ENCODE measurements at places on chromosomes 7 and 10.

- DNase-seq = no peak
Measured at GRCh38 chr7:49112222-49112621, 187.9 kb downstream of the CDC14C start.

DNA sequence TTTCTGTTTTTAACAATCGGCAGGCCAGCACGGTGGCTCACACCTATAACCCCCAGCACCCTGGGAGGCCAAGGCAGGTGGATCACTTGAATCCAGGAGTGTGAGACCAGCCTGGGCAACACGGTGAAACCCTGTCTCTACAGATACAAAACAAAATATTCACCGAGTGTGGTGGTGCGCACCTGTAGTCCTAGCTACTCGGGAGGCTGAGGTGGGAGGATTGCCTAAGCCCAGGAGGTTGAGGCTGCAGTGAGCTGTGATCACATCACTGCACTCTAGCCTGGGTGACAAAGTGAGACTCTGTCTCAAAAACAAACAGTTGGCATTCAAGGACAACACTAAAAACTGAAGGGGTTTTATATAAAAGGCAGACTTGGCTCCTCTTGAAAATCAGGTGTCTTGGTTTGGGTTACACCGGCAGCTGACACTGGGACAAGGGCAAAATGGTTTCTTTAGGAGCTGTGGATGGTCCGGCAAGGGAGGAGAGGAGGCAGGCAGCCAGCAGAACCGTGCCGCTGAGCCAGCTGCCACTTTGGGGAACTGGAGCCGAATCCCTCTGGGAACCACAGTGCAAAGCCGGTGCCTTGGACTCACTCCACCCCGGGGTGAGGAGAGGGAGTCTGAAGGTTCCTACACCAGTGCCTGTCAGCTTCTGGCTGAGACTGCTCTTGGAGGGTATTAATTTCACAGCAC lies 52.6 kb downstream of the CHST3 start:
- DNase-seq = no peak

DNA sequence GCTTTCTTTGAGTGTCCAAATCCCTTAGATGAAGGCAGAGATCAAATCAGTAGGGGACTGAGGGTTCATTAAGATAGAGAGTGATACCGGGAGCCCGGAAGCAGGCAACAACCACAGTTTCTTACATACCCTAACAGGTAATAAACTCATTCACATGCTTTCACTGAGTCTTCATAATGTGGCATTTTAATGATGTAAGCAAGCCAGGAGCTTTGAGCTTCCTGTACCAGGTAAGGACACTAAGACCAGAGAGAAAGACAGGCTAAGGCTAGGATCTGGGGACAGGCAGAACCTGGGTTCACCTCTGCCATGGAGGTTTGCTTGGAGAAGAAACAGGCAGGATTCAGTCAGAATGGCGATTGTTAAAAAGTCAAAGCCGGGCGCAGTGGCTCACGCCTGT lies 618.3 kb downstream of the GALNT17 start:
- no peak for DNase-seq

DNA sequence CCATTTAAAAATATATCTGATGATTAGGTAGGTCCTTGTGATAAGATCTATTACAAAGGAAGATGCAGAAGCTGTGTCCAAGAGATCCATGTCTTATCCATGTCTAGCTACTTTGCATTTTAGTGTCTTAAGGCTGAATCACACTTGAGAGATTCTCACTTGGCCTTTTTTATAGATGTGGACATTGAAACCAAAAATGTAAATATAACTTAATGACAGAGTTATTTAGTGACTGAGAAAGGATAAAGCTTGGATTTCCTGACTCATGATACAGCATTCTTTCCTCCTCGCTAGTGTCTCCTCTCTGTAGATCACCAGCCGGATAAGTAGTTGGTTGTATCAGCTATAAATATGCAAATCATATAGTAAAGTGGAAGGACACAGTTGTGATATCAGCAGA lies 23.3 kb downstream of the INHBA start:
- DNase-seq = no peak

GRCh38 chr7:15687546-15688278 lies 1.2 kb upstream of the MEOX2 start:
- no peak for DNase-seq

DNA sequence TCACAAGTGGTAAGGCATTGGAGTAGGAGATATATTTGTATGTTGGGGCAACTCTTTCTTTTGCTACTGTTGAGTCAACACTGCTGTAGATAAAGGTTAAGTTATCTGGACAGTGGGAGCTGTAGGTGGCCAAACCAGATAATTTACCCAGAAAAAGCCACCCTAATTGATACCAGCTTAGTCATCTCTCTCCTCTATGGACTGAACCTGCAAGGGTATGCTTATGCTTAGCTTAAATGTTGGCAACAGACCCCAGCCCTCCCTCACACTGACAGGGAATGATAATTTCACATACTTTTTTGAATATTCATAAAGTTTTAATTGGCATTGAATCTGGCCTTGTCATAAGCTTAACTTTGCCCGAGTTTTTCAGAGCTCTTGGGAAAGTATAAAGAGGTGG lies 66.3 kb downstream of the CREB5 start:
- no peak for DNase-seq

- no peak for DNase-seq
Measured at GRCh38 chr7:111865430-111865829, 303.1 kb upstream of the IMMP2L start.

- no peak for DNase-seq
Measured at GRCh38 chr7:23247603-23248335, 1.2 kb downstream of the GPNMB start.

- DNase-seq = no peak
Measured at GRCh38 chr10:68362590-68362989, 29.9 kb upstream of the PBLD start.

DNA sequence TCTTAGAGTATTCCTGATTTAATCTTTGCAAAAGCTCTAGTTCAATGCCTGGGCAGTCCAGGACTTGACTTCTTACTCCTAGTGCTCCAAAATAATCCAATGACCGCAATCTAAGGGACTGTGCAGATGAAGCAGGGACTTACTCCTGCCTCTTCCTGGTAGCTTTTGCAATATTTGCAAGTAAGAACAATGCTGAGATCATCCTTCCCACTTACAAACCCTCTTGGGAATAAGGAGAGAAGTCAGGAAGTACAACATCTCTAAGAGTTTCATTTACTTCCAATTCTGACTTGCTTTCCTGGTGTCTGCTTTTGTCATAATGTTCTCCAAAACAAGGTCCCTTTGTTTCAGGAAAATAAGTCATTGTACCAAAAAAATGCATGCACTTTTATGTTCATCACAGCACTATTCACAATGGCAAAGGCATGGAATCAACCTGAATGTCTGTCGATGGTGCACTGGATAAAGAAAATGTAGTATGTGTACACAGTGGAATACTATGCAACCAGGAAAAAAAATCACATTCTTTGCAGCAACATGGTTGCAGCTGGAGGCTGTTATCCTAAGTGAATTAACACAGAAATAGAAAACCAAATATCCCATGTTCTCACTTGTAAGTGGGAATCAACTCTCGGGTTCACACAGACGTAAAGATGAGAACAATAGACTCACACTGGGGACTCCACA lies 7.1 kb upstream of the KCNMA1 start:
- no peak for DNase-seq

GRCh38 chr7:113054938-113055337 lies 31.7 kb downstream of the GPR85 start:
- no peak for DNase-seq

DNA sequence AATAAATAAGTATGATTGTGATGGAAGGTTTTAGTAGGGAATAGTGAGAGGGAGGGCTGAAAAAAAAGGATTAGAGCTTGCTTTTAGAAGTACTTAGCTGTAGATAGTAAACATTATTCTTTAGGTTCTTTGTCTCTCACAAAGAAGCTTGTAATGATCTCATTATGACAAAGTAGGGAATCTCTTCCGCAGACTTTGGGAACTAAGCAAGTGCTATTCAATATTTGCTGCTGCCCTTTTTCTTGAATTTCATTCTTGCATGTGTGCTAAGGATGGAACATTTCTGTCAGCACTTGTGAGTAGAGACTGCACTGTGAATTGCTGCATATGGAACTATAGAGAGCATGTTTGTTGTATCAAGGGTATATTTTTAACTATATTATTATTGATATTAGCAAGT lies 173.4 kb downstream of the ST7 start:
- DNase-seq = no peak

- no peak for DNase-seq
Measured at GRCh38 chr7:1659696-1660095, 10.4 kb upstream of the ELFN1 start.

- no peak for DNase-seq
Measured at GRCh38 chr7:64997927-64998391, 7.1 kb upstream of the ZNF117 start.

DNA sequence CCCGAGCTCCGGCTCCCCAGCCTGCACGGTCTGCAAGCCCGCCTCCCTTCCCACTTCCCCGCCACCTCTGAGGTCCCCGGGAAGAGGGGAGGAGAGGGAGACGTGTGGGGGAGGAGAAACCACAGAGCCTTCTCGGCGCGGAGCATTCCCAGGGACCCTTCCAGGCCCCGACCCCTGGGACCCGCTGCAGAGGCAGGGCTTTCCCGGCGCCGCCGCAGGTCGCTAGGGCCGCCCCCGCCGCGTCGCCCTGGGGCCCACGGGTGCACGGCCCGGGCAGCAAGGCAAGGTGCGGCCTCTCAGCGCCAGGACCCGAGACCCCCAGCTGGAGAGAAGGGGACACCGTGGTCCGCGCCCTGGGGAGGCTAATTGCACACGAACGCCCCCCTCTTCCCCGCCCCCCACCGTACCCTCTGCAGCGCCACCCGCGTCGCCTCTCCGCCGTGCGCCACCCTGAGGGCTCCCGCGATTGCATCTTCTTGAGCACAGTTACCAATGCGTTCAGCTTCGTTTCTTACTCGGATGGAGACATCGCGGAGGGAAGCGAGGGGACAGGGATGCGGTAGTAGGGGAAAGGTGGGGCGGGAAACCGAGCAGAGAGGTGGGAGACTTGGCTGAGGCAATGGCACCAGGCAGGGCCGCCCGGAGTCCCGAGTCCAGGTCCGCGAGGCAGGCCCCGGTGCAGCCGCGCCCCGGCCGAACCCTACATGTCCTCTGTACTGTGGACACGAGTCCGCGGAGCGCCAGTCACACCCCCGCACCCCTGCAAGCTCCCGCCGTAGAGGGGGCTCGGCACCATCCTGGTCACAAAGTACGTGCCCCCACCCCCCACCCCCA lies 28.9 kb downstream of the SKIDA1 start:
- no peak for DNase-seq

- DNase-seq = no peak
Measured at GRCh38 chr7:108629651-108630400, 60.2 kb downstream of the DNAJB9 start.

DNA sequence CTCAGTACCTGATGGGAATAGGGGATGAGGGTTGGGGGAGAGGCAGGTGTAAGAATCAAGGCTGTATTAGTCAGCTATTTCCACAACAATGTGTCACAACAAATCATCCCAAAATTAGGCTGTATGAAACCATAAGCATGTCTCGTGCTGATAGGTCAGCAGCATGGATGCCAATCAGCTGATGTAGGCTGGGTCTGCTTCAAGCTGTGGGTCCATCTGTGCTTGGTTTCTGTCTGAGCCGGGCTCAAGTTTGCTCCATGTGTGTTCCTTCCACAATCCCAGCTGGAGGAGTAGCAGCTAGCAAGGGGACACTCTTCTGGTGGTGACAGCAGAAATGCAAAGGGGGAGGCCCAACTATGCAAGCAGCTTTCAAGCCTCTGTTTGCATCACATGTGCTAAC lies 97.9 kb upstream of the ZNF746 start:
- no peak for DNase-seq

DNA sequence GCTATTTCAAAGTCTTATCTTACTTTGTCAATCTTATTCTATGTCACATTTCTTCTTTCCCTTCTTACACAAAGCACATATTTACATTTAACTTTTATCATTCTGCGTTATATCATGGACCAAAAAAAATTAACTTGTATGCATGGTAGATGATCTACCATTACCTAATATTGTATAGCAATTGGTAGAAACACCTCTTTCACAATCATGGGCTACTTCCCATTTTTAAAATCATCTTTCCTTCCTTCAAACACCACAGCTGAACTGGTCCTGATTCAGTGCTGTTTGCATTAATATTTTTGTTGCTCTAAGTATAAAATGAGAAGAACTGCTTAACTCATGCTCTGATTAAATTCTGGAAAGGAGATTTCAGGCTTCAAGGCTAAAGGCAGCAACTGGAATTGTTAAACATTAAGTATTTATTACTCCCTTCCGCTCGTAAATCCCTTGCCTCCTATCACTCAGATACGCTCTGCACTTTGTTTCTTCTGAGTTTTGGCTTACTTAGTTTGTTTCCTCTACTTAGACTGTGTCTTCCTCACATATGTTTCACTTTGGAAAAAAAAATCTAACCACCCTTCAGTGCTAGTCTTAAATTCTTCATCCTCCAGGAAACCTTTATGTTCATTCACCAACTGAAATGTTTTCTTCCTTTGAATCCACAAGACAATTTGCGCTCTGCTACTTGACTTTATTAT lies 901.4 kb downstream of the PCDH15 start:
- no peak for DNase-seq

DNA sequence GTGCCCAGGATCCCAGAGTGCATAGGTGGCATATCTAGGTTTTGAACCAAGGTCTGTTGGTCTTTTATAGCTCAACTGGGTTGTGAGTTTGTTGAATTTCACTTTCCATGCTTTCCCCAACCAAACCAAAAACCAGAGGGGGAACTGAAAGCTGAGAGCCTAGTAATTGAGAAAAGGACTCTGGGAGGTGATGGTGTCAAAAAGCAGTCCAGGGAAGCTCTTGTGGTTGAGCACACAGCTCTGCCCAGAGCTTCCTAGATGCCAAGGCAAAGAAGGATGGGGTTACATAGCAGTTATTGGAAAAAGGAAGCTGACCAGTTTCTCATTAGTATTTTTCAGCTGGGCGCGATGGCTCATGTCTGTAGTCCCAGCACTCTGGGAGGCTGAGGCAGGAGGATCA lies 9.9 kb downstream of the POR start:
- no peak for DNase-seq

DNA sequence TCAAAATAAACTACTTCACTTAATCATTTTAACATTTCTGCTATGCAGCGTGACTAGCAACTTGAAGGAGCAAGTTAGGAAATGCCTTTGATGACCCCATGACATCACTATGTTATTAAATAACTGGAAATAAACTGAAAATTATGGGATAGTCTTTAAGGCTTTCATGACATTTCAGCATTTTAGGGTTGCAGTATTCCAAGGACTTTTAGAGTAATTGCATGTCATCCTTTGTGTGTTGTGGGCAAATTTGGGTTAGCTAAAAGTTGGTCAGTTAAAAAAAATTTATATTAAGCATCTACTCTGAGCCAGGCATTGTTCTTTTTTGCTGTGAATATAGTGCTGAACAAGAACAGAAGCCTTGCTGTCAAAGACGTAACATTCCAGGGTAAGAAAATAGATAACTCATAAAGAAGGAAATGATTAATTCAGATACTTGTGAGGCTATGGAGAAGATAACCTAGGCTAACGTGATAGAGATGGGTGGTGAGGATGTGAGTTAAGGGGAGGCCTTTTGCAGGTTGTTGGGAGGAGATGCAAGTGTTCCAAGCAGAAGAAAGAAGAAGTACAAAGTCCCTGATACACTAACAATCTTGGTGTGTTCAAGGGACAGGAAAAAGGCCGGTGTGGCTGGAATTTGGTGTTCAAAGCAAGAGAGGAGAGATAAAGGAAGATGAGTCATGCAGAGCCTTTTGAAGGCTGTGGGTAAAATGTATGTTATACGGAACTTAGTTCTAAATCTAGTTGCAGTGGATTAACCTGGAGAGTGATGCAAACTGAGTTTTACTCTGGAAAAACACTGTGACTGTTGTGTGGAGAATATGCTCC lies 610.2 kb downstream of the AUTS2 start:
- DNase-seq = no peak

Data from activated CD4-positive, alpha-beta T cell treated with anti-CD3 and anti-CD28 coated beads for 1 hour (primary cell).